NCI-H187 (cell line): ENCODE measurements at places on chromosomes 13 and 19.

DNA sequence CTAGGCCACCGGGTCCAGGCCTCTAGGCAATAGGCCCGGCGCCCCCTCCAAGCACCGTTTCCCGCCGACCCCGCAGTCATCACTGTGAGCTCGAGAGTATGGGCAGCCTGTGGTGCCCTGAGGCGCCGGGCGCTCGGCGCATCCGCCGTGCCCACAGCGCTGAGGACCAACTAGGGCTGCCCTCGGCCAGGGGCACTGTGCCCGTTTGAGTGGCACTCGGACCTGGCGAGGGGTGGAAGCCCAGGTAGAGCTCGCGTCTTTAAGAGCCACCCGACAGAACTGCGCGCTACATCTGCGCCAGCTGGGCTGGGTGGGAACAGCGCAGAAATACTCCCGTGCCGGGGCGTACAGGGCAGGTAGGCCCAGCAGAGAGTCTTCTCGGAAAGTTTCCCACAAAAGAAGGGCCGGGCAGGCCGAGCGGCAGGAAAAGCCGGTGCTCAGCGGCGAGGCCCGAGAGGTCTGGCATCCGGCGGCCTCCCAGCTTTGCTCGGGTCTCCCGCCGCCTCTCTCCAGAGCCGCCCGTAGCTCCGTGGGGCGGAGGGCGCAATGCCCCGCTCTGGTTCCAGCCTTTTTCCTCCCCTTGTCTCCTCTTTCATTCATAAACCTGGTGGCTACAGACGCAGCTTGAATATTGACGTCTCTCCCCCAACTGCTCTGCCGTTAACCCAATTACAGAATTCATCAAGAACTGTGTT lies 5.4 kb upstream of the SOX1 start:
- no peak for DNase-seq

DNA sequence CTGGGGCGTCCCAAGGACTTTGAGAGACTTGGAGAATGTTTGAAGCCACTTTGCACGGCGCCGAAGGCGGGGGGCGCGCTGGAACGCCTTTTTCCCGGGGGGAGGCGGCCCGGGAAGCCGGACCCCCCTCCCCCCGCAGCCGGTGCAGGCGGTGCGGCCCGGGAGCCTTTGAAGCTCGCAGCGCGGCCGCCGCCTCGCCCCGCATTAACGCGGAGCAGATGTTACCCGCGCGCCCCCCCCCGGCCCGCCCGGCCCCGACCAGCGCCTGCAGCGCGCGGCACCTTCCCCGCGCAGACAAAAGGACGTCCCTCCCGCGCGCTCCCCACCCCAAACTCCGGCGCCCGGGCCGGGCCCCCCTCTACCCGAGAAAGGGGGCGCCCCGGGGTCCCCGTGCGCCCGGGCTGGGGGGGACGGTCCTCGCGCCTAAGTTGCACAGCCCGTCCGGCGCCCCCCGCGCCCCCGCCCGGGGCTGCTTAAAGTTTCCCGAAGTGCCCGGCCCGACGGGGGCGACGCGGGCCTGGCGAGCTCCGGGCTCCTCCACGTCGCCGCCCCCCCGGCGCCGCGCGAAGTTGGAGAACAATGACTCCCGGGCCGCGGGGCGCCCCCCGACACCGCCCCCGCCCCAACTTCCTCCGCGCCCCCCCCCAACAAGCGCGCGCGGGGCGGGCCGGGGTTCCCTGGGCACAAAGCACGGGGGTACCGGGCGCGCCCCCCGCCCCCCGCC lies 685 bp downstream of the TCF3 start:
- DNase-seq: no peak

DNA sequence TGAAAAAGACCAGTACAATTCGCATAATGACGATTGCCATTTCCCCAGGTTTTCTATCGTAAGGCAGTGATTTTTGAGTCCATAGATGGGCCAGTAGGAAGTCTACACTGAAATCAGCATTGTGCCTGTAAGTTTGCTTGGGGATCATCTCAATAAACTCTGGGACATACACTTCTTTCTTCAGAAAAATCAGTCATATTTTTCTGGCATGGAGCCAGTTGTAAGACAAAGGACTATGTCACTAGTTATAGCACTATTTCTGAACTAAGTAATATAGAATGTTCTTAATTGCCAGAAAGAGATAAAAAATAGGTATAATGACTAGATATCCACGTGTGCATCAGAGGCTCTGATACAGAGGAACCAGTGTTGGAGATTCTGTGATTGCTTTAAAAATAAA lies 243.5 kb downstream of the LMO7 start:
- no peak for DNase-seq

- DNase-seq: no peak
Observed at GRCh38 chr19:38422438-38422837, 3.6 kb downstream of the RASGRP4 start.

- no peak for DNase-seq
Observed at GRCh38 chr19:42028304-42029216, 34.5 kb upstream of the ATP1A3 start.

DNA sequence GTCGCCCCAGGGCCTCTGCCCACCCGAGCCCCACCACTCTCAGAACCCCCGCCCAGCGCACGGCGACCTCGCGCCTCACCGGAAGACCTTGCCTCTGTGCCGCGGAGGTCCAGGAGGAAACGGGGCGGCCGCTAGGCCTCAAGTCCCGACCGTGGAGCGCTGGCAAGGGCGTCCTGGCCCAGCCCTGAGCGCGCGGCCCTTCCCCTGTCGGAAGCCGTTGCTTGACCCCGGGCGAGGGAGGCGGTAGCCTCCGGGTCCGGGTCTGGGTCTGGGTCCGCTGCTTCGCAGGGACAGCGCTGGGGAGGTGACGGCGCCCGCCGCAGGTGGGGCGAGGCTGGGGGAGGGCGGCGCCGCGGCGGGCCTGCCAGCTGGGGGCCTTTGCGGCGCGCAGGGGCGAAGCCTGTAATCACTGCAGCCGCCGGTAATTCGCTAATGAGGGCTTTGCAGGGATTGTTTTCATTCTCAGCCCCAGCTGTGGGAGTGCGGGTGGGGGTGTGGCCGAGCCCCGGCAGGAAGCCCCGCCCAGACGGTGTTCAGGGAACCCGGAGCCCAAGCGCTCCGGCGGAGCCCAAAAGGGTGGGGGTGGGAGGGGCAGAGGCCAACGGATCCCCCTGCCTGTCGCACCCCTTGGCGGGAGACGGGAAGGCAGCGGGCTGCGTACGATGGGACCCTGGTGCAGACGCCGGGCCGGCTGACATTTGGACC lies 8.6 kb downstream of the C19orf25 start:
- no peak for DNase-seq

DNA sequence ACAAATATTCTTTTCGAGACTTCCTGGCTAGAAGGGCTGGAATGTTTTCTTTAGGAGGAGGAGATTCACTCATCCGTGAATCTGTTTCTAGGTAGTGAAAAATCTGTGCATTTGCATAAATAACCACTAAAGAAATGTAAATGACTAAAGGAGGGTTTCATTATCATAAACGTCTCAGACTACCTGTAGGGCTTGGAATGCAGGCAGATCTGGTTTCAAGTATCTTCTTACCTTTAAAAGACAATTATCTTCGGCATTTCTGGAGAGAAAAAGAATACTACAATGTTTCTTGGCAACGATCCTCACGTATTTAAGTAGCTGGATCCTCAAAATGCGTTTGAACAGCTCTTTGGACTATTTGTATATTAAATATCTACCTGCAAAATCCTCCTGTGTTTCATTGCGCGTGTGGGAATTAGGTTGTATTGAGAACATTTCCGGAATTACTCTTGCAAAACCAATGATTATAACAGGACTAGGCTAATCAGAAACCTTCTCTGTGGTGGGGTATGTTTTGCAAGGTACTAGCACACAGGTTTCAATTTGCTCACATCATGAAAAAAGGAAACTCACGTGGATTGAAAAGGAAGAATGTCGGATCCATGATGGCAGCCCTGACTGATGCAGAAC lies 291.1 kb upstream of the ARGLU1 start:
- no peak for DNase-seq

DNA sequence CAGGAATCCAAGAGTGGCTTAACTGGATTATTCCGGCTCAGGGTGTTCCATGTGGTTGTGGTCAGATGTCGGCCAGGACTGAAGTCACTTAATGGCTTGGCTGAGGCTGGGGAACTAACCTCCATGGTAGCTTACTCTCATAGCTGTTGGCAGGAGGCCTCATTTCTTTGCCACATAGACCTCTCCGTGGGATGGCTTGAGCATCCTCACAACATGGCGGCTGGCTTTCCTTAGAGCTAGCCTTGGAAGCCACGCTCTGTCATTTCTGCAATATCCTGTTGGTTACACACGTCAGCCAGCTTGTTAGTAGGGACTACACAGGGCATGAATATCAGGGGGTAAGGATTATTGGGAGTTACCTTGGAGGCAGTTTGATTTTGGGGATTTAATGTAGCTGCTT lies 5.1 kb downstream of the CRX start:
- no peak for DNase-seq
